ENCODE measurements at places on chromosomes 7 and 10.

GRCh38 chr10:42969147-42969546 is 107.7 kb upstream of the RET start:
- no peak for DNase-seq

DNA sequence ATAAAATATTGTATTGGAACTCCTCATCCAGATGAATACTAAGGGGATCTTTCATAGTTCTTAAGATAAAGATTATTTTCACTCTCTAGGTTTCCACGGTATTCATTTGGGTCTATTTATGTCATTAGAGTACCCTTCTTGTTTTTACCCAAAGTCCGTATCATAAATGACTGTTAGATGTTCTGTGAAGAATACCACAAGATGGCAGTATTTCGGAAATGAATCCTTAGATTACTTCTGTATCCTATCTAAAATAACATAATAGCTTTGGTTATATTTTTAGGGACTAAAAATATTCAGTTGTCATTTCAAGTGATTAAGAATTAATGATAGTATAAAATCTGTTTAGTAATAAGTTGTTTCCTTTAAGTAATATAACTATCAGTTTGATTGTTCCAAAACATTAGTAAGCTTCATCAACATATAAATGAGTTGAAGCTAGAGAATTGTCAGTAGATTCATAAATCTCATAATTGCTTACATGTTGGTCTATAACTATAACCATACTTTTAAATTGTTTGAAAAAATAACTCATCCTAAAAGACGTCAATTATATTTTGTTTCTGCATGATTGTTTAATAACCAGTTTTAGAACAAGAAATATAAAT is 337.5 kb upstream of the KCND2 start:
- no peak for DNase-seq

DNA sequence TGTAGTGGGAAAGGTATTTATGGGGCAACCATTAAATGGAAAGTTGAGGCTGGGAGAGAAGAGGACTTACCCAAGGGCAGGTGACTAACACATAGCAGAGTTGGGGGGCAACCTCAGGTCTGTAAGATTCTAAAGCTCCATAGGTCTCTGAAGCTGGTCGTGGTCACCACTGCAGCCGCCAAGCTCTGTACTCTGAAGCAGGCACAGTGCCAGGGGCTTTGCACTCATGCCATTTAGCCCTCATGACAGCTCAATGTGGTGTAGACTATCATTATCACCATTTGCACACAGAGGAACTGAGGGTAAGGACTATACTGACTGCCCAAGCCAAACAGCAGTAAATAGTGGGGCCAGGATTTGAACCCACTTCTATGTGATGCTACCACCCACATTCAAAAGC is 32.5 kb upstream of the TMEM273 start:
- no peak for DNase-seq

GRCh38 chr10:102644066-102644645 is at the start of gene TRIM8:
Gene TRIM8 (plus strand): TSS chr10:102644479. CDS start chr10:102644618, 139 bp downstream.
- DNase-seq: no peak

GRCh38 chr10:115996031-115996430 is 277.0 kb downstream of the GFRA1 start:
- no peak for DNase-seq

DNA sequence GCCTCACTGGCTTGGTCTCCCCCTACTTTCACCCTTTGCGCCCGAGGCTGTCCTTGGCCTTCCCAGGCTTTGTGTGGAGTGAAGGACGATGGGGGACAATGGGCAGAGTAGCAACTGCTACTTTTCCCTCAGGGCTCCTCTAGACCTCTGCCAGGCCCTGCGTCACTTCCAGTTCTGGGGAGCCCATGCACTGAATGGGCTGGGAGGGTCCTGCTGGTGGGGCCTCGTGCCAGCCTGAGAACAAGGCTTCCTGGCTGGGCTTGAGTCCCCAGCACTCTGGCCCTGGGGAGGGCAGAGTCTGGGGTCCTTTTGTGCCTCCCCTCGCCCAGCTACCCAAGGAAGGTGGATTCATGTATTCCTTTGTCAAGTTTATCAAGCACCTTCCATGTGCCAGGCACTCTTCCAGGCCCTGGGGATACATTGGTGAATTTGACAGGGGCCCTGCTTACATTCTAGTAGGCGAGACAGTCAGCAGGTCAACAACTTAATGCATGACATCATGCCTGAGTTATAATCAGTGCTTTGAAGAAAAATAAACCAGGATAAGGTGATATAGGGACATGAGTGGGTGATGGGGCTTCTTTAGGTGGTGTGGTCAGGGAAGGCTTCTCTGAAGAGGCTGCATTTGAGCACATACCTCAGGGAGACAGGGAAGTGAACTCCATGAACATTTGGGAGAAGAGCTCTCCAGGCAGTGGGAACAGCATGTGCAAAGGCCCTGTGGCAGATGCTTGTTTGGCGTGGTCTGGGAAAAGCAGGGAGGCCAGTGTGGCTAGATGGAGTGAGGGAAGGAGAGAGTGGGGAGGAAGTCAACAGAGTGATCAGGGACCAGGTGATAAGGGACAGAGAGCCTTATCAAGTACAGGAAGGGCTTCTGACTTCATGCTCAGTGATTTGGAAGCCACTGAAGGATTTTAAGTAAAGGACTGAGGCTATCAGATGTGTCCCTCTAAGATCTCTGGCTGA is 14.1 kb downstream of the ZMIZ1 start:
- DNase-seq: no peak

DNA sequence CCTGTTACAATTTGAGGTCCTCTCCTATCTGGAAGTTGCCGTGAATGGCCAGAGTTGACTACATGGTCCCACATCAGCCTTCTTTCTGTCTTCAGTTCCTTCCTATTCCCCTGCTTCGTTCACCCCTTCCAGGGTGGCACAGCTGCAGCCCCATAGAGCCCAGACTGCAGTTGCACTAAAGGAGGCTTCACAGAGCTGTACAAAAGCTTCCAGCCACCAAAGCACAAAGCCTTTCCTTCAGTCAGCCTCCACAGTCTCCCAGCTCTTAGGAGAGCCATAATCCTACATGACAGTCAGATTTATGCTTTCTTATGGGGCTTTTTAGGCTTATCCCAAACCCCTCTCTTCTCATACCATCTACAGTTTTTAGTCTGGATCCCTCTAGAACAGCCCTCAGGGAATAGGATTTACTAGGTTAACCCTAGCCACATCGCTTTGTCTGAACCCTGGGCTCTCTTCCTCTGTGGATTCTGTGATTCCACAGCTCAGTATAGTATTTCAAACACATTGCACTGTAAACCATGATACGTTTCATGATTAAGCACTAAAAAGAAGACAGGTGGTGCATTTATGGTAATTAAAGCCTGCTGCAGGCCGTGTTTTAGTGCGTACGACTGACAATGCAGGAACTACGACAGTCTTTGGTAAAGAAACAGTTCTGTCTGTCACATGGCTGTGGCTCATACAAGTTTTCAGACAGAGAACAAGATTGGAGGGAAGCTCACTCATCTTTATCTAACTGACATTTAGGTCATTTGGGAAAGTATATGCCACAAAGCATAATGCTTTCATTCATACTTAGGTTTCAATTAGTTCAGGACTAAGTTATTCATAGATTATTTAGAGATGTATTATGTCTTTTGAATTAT is 208.3 kb upstream of the KMT2E start:
- DNase-seq: no peak

- DNase-seq: no peak
Observed at GRCh38 chr7:53095731-53096501, 60.5 kb downstream of the POM121L12 start.

GRCh38 chr7:36029853-36030515 is 123.1 kb upstream of the EEPD1 start:
- DNase-seq: no peak

DNA sequence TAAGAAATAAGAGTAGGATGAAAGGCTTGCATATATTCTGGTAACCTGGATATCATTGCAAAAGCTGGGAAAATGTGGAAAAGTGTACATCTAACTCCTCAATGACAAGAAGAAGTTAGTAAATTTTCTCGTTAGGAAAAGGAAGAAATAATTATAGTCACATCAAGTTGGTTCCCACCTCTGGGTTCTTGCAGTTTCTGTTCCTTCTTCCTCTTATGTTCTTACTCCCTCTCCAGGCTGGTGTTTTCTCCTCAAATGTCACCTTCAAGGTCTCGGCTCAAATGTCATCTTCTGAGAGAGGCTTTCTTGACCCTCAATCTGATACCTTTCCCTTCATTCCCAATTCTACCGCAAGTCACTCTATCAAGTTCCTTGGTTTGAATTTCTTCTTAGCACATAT is 64.4 kb downstream of the ENTPD1 start:
- no peak for DNase-seq

DNA sequence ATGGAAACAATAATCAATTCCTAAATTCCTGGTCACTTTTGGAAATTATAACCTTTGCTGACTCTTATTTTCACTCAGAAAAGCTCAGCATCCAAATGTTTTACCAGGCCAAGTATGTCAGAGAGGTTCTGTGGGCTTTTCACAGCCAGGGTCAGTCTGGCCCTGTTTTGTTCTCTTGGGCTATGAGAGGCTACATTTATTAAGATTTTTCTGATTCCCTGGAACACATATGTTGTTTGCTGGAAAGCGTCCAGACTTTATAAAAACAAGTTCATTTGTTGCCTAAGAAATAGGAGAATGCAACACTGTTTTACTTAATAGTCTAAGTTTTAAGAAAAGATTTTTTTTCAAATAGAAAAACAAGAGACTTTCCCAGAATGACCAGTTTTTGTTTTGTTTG is 238.4 kb upstream of the PLXDC2 start:
- no peak for DNase-seq

DNA sequence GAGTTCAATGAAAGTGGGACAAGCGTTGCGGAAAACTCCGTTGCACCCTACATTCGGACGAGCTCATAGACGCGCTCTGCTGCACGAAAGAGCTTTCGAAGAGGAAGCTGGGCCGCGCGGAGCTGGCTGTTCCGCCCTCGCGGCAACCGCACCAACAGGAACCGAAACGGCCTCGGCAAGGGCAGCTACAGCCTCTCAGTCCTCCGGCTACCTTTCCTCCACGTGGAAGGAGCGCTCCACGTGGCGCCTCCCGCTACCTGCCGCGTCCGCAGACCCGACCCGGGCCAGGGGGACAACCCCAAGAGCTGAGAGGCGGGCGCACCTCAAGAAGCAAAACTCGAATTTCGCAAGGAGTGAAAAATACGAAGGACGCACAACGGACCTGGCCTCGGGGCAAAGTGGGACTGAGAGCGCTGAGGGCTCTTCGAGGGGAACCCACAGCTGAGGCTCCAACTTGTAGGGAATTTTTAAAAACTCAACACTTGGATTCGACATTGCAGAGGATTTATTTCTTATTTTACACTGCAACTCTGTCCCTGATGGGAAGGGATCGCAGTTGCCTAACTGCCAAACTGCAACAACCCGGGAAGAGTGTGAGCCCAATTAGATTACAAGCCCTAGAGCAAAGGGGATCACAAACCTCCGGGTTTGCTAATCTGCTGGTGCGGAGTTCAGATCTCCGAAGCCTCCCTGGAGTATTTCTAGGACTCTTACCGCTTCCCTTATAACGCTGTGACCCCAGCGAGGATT is 1.4 kb downstream of the HPSE2 start:
- DNase-seq: no peak

GRCh38 chr7:31190906-31191305 is 138.8 kb downstream of the ADCYAP1R1 start:
- DNase-seq: no peak

DNA sequence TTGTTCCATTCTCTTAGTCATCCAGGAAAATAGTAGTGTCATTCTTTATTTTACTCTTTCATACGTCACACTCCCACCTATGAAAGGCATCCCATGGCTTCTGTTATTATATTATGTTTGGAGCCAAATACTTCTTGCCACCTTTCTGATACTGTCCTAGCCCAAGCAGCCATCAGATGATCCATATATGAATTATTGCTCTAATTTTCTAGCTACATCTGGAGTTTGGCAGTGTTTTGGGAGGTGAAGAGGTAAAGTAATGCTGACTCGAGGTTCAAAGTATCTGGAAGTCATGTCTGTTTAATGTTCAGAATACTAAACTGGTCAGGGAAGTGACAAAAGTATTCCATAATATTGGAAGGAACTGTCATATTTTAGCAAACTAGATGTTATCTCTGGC is 362.5 kb downstream of the GPR37 start:
- no peak for DNase-seq

DNA sequence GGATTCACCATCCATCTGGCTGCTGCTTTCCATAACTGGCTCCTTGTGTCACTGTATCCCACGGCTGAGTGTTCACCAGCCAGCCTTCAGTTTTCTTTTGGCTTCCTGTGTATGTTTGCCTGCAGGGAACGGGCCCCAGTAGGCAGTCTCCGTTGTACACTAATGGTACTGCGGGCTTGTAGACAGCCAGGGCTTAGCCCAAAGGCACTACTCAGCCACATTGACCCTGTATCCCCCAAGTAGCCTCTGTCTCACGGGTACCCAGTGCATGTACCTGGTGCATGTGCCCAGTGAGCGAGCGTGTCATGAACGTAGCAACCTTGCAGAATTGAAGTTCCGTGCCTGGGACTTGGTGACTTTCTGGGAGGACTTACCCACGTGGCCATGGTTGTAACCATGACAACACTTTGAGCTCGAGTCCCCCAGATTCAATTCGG is 6.1 kb downstream of the PFKFB3 start:
- no peak for DNase-seq

DNA sequence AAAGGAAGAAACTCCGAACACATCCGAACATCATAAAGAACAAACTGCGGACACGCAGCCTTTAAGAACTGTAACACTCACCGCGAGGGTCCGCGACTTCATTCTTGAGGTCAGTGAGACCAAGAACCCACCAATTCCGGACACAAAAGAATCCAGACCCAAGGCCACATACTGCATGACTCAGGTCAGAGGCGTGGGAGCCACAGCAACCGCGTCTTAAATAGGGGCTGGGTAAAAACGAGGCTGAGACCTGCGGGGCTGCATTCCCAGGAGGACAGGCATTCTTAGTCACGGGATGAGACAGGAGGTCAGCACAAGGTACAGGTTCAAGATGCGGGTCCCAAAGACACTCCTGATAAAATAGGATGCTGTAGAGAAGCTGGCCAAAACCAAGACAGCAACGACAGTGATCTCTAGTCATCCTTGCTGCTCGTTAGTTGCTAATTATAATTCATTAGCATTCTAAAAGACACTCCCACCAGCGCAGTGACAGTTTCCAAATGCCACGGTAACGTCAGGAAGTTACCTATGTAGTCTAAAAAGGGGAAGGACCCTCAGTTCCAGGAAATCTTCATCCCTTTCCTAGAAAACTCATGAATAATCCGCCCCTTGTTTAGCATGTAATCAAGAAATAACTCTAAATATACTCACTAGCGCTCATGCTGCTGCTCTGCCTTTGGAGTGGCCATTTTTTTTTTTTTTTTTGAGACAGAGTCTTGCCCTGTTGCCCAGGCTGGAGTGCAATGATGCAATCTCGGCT is 19.3 kb downstream of the AP5Z1 start:
- DNase-seq: no peak

- peak; percentile 93 for DNase-seq
Observed at GRCh38 chr7:1883031-1883761, 213.1 kb downstream of the ELFN1 start.

DNA sequence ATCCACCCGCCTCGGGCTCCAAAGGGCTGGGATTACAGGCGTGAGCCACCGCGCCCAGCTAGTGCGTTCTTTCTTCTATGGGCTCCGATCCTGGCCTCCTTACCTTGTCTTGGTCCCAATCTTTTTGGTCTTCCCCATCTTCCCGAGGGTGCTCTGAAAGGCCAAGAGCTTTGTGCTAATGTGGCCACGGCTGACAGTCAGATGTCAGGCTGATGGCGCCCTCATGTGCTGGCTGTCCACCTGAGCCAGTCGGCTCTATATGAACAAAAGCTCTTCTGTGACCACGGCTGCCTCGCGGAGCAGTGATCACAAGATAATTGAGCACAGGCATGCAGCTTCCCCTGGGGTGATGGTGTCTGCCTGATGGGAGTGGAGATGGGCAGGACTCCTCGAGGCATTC is 11.0 kb upstream of the AHCYL2 start:
- DNase-seq: no peak

GRCh38 chr7:21159506-21159905 is 268.4 kb upstream of the SP4 start:
- DNase-seq: no peak
